ENCODE measurements at places on chromosomes 16 and 17.

DNA sequence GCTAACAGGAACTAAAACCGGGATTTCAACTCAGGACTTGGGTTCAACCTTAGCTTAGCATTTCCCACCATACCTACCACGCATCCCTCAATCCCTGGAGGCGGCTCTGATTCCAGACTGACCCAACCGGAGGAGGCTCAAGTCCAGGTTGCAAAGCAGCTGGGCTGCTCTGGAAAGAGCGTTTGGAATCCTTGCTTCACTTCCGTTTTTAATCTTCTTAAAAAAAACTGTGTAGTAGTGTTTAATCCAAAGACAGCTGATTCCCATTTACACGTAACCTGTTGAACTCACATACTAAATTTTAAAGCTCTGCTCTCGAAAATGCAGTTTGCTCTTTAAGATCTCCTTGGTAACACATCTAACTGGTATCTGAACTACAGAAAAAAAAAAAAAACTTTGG lies 50.0 kb downstream of the NXN start:
- no peak for DNase-seq

- no peak for DNase-seq
Observed at GRCh38 chr16:73019457-73020362, 28.2 kb downstream of the ZFHX3 start.

DNA sequence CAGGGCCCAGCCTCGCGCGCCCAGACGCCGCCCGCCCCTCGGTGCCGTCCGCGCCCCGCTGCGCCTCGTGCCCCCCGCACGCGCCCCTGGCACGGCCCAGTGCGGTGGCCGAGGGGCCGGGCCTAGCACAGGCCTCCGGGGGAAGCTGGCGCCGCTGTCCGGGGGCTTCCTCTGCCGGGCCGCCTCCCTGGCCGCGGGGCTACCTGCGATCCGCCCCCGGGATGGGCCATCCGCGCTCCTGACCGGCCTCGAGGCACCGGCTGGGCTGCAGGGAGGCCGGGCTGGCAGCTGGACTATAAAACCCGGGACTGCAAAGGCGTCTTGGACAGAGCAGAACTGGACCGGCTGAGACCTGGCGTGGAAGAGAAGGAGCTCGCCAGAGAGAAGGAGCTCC lies 783 bp downstream of the BHLHA9 start:
- no peak for DNase-seq

DNA sequence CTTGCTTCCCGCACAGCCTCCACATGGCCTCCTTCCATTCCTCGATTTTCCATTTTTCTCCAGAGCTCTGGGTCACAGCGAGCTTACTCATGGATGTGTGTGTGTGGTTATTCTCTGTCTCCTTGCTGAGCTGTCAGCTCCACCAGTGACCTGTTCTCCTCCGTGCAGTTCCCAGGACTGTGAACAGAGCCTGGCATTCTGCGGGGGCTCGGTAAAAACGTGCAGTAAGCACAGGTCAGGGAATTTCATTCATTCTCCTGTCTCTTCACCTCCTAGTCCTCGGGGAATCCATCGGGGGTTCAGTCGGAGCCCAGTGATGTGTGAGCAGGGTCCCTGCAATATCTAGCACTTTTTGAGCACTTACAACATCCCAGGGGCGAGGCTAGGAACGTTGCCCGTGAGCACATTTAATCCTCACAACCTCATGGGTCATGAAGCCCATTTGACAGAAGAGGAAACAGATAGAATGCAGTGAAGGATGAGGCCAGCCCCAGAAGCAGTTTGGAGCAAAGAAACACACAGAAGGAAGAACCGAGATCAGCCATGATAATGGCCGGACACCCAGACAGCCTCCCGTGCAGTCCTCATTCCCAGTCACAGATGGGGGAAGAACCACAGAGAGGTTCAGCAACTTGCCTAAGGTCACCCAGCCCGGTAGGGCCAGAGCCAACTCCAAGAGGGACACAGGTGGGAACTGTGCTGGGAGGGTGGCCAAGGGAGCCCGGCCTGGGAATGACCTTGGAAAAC lies 183.2 kb upstream of the GSE1 start:
- DNase-seq: no peak

DNA sequence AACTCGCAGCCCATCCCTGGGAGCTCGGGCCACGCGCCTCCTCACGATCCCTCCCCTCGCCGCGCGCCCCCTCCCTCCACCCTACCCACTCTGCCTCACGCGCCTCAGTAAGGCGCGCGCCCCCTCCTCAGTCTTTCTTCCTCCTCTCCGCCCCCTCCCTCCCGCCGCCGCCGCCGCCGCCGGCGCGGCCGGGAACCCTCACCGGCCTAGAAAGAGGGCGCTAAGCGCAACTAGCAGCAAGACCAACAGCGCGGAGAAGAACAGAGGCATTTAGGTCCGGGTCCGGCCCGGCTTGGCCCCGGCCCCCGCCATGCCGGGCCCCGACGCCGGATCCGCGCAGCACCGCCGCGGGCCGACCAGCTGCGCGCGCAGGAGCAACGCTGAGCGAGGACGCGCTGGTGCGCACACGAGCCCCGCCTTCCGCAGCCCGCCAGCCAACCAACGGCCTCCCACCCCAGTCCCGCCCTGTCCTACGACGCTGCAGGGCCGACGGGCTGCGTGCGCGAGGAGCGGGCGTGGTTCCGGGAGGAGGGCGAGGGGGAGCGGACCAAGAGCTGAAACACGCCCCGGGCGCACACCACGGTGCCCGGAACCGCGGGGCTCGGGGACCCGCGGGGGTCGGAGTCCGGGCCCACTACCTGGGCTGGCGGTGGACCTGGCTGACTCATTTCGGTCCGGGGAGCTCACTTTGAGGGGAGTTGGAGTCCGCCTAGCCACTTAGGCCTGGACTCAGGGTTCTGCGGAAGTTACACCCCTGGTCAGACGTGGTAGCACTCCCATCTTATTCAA lies at the start of gene BLTP2:
BLTP2 (minus strand) TSS at position 372 of the 789 bp plus-strand sequence; CDS start at position 270, 102 bp downstream.
- DNase-seq: peak; percentile 96

DNA sequence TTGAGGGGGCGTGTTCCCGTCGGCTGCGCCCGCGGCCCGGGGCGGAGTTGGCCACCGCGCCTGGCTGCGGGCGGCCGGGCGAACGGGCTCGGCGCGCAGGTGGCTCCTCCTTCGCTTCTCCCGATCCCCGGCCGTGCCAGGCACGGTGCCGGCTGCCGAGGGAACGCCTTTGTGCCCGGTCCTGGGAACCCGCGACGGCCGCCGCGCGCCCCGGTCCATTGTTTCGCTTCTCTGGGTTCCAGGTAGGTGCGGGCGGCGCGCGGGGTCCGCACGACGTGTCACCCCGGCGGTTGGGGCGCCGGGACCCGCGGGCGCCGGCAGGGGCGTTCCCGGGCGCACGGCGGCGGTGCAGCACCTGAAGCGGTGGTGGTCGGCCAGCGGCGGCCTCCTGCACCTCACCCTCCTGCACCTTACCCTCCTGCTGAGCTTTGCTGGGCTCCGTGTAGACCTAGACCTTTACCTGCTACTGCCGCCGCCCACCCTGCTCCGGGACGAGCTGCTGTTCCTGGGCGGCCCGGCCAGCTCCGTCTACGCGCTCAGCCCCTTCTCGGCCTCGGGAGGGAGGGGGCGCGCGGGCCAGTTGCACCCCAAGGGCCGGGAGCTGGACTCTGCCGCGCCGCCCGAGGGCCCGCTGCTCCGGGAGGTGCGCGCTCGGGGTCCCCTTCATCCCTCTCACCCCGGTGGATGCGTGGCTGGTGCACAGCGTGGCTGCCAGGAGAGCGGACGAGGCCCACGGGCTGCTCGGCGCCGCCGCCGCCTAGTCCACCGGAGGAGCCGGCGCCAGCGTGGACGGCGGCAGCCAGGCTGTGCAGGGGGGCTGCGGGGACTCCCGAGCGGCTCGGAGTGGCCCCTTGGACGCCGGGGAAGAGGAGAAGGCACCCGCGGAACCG lies 99.9 kb downstream of the EFCAB13 start:
- no peak for DNase-seq

DNA sequence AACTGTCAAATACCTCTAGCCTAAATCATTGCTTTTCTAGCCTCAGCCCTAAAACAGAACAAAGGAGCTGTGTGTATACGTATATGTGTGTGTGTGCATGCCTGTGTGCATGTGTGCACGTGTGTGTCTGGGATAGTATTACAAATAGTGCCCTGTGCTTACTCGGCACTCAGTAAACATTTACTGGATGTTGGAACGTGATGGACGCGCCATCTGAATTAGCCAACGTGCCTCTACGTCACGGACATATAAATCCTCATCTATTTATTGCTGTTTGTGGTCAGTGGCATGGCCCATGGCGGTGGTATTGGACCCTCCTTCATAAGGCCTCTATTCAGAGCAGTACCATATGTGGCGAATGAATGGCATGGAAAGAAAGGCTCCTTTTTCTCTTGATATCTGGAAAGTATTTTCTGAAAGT lies 37.5 kb downstream of the WWP2 start:
- DNase-seq: no peak

DNA sequence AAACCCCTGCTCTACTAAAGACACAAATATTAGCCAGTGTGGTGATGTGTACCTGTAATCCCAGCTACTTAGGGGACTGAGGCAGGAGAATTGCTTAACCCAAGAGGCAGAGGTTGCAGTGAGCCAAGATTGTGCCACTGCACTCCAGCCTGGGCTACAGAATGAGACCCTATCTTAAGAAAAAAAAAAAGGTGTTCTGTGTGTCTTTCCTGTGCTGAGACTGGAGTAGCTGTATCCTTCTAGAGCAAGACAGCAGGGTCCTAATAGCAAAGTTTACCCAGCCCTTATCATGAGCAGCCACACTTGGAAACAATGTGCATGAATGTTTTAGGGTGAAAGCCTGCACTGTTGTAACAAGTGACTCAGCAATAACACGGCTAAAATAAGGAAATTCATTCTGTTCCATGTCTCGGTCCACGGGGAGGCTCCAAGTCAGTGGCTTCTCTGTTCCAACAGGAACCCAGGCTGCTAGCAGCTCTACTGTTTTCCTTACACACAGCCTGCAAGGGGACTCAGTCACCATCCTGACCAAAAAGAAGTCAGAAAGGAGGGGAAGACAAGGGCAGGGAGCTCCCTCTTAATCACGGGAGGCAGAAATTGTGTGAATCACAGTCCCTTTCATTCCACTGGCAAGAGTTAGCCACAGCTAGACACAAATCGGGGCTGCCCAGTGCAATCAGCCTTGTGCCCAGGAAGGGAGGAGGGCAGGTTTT lies 7.1 kb upstream of the SLC5A11 start:
- DNase-seq: peak; percentile 6

- no peak for DNase-seq
Observed at GRCh38 chr16:65070831-65071432, 50.9 kb downstream of the CDH11 start.

- no peak for DNase-seq
Observed at GRCh38 chr17:81510785-81511553, 1.6 kb downstream of the ACTG1 start.

DNA sequence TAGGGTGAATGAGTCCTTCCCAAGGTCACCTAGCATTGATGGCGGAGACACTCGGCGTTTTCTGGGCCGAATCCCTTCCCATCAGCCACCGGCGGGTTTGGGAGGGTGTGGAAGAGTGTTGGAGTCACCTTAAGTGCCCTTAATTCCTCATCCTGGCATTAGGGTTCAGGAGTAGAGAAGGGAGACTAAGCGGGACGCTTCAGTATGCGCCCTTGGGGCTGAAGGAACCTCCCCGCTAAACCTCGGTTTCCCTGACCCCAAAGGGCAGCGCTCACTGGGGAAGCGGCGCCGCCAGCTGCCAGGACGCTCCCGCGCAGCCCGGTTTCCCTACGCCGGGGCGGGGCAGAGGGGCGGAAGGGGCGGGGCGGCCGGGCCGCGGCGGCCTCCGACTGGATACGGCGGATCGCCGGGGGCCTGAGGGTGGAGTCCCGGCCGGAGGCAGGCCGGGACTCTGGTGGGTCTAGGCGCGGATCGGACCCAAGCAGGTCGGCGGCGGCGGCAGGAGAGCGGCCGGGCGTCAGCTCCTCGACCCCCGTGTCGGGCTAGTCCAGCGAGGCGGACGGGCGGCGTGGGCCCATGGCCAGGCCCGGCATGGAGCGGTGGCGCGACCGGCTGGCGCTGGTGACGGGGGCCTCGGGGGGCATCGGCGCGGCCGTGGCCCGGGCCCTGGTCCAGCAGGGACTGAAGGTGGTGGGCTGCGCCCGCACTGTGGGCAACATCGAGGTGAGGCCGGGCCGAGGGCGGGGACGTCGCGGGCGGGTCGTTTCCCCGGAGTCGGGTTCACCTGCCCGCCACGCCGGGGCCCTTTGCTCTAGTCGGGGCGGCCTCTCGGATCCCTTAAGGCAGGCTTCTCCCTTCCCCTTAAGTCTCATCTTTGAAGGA lies at the start of gene DHRS11:
DHRS11 (plus strand) TSS at position 446 of the 882 bp plus-strand sequence; CDS start at position 577, 131 bp downstream.
- DNase-seq: peak; percentile 54

DNA sequence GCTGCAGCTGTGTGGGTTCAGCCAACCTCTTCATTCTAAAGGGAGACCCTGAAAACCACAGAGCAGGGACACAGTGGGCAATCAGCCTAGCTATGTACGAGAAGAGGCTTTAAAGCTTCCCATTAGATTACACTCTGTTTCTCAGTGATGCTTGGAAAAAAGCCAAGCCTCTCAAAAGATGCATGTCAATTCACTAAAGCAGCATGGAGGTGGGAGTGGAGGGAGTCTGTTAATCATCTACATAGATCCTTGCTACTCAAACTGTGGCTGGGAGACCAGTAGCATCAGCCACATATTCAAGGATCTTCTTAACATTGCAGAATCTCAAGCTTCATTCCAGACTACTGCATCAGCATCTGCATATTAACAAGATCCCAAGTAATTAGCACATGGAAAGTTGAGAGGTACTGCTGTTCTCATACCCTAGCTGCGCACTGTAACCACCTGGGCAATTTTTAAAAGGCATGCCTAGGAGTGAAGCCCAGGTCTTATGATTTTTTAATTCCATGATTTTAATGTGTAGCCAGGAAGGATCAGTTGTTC lies 305.9 kb downstream of the PMP22 start:
- DNase-seq: no peak

DNA sequence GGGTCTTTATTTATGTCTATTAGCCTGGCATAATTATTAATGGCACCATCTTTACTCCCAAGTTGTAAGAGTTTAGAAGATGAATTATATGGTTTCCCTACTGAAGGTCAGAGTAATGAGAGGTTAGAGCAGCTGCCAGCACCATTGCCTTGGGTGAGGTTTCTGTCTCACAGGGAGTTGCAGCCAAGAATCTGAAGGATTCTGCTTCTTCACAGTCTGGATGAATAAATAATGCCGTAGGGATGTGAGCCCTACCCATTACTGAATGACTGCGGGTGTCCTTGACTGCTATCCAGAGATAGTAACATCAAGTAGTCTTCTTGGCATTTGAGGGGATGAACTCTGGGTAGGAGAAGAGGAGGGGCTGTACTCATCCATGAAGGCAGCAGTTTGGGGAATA lies 52.8 kb upstream of the SMIM36 start:
- no peak for DNase-seq

GRCh38 chr17:44892250-44892649 lies 7.0 kb downstream of the EFTUD2 start:
- no peak for DNase-seq

GRCh38 chr16:2082171-2082982 lies 34.6 kb downstream of the TSC2 start:
- no peak for DNase-seq

DNA sequence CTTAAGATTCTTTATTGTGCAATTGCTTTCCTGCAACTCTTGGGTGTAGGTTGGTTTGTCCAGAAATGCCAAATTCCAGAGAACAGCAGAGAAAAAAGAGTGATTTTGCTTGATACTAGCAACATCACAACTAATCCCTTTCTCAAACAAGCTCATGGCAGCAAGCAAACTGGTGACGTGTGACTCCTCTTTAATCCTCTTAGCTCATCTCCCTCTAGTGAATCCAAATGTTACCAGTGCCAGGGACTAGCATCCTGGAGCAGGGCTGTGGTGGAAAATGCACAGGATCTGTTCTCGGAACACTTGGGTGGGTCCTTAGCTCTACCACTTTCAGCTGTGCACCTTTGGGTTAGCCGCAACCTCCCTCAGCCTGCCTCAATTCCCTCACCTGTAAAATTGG lies 204.0 kb upstream of the CCL2 start:
- DNase-seq: no peak

- no peak for DNase-seq
Observed at GRCh38 chr16:57134982-57135381, 42.6 kb downstream of the CPNE2 start.
